ENCODE measurements at places on chromosomes 13 and 19.

DNA sequence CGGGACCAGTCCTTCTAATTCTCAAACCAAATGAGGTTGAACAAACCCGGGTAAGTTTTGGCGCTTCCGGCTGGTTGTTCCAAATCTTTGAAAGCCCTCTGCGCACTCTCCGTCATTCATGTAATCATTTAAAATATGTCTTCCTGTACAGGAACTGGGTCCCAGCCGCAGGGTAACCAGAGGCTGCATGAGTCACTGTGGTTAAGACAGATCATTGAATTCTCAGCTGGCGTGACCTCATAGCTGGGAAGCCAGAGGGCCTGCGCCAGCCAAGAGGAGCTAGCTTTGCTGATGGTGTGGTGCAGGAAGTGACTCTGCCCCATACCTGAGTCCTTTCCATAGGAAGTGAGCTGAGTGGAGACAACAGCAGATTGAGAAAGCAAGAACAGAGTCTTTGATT, 135.2 kb downstream of the TSHZ3 start:
- DNase-seq, result peak; percentile 96

DNA sequence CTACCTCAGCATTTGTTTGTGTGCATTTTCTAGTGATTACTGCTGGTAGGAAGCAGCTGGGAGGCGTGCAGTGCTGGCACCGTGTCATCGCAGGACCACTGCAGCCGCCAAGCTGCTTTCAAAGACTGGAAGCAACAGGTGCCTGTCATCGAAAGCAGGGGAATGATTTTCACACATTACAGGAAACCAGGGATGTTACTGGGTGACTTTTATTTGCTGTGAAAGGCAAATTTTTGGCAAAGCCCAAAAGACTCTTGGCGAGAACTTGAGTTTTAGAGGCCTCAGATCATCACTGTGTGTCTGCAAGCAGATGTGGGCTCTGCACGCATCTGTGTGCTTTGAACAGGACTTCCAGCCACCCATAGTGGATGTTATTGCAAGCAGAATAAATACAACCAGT, 176.4 kb downstream of the FLT1 start:
- DNase-seq, result no peak

GRCh38 chr13:37539976-37540605, 58.5 kb downstream of the POSTN start:
- DNase-seq, result no peak

DNA sequence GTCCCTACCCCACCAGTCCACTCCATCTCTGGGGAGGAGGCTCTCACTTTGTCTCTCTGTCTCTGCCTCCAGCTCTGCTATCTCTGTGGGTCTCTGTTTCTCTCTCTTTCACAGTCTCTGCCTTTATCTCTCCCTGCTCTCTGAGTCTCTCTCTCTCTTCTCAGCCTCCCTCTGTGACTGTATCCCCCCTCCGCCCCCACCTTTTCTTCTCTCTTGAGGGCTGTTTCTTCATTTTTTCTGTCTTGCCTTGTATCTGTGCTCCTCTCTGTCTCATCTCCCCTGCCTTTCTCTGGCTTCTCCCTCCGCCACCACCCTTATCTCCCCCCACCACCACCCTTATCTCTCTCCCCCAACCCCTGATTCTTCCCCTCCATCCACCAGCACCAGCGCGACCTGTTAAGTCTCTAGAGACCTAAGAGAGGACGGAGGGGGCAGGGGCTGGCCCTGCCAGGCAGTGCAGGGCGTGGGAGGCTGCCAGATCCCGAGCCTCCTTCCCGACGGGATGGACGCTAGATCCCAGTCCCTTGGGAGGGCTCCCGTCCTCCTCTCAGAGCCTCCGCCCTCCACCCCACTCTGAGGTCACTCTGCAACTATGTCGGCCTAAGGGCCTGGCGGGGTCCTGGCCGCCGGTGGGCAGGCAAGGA, 1.0 kb downstream of the AXL start:
- no peak for DNase-seq

GRCh38 chr19:2249010-2249866, at the start of gene AMH:
AMH (plus strand) TSS chr19:2249323; CDS start chr19:2249333, 10 bp downstream.
- DNase-seq, result no peak

DNA sequence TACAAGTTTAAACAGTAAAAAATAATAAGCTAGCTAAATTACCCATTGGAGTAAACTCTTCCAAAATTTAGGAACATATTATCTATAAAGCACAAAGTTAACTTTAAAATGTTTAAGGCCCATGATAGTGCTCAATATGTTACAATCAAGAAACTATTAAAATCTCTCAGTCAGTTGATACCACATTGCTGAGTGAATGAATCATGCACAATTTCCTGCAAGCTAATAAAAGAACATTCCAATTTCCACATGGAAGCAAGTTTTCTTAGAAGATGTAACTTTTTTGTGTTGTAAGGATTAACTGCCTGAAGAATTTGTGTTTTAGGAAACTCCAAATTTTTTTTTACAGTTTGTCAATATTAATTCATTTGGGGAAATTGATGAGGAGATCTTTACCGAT, 666.6 kb downstream of the SLITRK1 start:
- no peak for DNase-seq

DNA sequence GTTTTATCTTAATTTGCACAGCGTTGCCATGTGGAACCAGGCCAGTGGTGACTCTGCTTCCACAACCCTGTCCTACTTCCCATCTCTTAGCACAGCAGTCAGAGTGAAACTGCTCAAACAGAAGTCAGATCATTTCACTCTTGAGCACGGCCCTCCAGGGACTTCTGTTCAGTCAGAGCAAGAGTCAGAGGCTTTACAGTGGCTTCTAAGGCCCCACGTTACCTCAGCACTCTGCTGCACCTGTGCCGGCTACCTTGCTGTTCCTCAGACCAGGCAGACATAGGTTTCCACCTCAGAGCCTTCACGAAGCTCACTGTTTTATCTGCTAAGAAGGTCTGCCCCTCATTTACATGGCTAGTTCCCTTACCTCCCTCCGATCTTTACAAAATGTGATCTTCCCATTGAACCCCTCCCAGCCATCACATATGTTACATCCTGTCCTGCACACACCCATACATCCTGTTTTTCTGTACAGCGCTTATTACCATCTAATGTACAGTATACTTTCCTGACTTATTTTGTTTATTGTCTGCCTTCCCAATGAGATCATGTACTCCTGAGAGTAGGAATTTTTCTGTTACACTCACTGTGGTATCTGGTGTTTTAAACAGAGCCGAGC, 41.6 kb downstream of the TM9SF2 start:
- DNase-seq, result peak; percentile 70

DNA sequence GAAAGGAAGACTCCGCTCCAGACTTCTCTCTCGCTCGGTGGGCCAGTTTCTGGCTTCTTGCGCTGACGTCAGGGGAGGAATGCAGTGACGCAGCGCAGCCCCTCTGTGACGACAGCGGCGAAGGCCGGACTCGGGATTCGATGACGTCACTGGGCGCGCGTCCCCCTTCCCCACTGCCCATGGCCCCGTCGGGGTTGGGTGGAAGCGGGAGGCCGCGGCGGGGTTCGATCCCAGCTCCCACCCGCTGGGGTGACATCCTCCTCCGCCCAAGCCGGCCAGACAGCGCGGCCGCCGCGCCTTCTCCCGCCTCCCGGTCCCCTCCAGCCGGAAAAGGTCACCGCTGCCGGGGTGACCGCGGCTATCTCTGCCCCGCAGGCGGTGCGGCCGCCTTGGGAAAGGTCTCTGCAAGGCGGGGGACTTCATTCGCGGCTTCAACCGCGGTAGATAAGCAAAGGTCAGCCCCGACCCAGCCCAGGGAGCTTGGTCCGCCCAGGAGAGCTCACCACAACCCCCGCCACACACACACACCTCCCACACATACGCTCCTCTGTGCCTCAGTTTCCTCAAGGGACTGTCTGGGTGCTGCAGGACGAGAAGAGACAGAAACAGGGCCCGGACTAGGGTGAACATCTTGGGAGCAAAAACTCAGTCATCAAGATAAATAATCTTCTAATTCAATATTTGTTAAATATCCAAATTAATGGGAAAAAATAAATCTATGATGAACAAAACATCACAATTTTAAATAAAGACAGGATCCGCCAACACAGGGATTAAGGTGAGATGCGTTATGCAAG, 844 bp upstream of the RFX1 start:
- no peak for DNase-seq

GRCh38 chr19:49362929-49363267, 682 bp upstream of the TEAD2 start:
- DNase-seq, result peak; percentile 11

All from suppressor macrophage treated with lipopolysaccharide for 4 hours (primary cell).